ENCODE measurements at places on chromosomes 2 and 18.

DNA sequence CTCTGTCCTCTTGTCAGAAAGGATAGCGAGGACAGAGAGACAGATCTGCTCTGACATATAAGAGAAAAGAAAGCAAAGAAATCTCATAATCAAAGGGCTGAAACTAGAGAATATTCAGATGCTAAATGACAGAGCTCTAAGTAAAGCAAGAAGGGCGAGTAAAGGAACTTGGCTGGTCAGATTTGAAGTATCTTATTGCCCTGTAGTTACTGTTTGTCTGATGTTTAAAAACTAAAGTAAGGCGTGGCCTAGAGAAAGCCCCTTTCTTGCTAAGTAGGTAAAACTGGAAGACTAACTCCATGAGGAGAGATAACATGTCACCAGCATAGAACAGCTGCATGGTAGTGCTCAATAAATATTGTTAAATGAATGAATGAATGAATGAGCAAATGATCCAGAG is 70.0 kb downstream of the CRACDL start:
- no peak for DNase-seq

- no peak for DNase-seq
Measured at GRCh38 chr2:231745303-231746038, 35.6 kb downstream of the PDE6D start.

DNA sequence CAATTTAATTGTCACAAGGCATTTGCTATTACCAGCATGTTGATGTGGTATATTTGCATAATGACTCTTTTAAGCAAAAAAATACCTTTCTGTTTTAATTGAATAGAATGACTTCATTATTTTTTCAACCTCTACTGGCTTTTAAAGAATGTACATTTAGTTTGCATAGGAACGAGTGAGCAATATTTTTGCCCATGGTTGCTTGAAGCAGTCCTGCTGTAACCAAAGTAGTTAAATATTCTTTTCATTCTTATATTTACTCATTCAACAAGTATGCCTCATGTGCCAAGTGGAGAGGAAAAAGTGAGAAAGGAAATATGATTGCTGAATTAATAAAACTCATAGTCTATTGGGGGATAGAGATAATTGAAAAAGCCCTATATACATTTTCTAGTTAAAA is 184.7 kb downstream of the DSEL start:
- DNase-seq, result no peak

DNA sequence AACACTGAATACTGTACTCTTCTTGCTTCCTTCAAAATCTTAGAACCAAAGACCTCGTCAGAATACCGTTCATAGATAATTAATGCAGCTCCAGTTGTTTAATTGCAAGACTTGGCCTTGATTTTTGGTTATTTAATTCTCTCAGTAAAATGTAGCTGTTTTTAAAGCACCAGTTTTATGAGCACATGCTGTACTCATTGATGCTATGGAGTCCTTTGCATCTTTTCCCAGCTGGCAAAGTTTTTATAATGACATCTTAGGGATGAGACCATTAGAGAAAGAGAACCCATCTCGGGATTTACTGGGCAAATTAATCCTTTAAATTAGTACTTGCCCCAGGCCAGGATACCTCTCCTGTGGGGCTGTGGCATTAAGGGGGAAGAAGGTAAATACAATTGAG is 199.3 kb downstream of the MEMO1 start:
- DNase-seq, result no peak

DNA sequence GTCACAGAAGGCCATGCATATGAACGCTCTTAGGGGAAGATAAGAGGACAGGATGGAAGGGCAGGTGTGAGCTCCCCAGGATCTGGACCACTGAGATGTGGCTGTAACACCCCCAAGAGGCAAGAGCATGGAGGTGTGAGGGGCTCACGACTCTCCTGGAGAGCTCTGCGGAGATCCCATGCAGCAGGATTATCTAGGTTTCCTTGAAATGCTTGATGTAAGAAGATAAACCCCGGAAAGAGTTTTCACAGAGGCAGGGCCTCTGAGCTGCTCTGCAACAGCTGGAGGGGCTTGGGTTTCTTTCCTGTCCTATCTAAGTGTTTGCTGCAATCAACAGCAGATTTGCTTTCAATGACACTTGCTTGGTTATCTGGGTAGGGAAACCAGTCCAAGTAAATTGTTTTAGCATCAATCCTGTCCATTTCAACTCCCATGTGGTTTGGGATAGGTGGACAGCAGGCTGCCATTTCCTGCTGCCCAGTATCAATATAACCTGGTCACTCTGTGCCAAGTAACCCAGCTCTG is 138.9 kb downstream of the SMAD2 start:
- DNase-seq, result no peak

GRCh38 chr2:76160670-76161069 is 450.0 kb upstream of the GCFC2 start:
- DNase-seq, result no peak

GRCh38 chr2:95025406-95026319 is at the start of gene MAL:
TSS of gene MAL (plus strand) at chr2:95025708. CDS start at chr2:95025793, 85 bp downstream.
- DNase-seq, result peak; percentile 46

- DNase-seq, result no peak
Measured at GRCh38 chr2:62144689-62145477, 51.0 kb upstream of the B3GNT2 start.

DNA sequence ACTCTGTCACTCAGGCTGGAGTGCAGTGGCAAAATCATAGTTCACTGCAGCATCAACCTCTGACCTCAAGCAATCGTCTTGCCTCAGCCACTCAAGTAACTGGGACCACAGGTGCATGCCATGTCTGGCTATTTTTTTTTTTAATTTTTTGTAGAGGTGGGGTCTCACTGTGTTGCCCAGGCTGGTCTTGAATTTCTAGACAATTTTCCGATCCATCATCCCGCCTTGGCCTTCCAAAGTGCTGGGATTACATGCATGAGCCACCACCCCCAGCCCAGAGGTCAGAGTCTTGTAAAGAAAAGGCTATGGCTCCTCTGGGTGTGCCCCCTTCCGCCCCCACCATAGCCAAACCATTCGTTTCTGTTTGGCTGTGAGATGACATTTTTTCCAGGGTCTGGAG is 13.1 kb upstream of the TMBIM1 start:
- DNase-seq, result no peak

DNA sequence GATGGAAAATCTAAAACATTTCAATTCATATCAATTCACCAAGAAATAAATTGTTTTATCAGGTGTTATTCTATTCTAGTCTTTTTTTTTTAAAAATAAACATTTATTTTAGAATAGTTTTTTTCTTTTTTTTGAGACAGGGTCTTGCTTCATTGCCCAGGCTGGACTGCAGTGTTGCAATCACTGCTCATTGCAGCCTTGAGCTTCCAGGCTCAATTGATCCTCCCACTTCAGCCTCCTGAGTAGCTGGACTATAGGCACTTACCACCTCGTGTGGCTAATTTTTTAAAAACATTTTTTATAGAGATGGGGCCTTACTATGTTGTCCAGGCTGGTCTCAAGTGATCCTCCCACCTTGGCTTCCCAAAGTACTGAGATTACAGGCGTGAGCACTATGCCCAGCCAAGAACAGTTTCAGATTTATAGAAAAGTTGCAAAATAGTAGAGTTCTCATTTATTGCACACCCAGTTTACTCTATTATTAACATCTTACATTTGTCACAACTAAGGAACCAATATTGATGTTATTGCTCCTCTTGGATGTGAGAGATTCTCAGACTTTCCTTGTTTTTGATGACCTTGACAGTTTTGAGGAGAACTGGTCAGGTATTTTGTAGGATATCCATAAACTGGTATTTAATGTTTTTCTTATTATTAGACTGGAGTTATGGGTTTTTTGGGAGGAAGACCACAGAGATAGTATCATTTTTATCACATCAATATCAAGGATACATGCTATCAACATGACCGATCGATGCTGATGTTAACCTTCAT is 29.9 kb downstream of the PDE6D start:
- no peak for DNase-seq

DNA sequence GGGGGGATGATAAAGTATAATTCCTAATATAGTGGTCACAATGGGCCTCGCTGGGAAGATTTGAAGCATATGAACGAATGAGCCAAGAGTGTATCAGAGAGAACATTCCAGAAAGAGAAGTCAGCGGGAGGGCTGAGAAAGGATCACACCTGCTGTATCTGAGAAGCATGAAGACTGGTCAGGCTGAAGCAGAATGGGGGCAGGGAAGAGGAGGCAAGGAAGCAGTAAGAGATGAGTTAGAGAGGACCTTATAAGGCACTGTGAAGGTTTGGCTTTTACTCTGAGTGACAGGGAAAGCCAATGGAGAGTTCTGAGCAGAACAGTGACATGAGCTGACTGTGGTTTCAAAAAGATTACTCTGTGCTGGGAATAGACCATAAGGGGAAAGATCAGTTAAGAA is 73.5 kb downstream of the CHN1 start:
- DNase-seq, result no peak

GRCh38 chr2:86147793-86148192 is 41.8 kb downstream of the PTCD3 start:
- no peak for DNase-seq

DNA sequence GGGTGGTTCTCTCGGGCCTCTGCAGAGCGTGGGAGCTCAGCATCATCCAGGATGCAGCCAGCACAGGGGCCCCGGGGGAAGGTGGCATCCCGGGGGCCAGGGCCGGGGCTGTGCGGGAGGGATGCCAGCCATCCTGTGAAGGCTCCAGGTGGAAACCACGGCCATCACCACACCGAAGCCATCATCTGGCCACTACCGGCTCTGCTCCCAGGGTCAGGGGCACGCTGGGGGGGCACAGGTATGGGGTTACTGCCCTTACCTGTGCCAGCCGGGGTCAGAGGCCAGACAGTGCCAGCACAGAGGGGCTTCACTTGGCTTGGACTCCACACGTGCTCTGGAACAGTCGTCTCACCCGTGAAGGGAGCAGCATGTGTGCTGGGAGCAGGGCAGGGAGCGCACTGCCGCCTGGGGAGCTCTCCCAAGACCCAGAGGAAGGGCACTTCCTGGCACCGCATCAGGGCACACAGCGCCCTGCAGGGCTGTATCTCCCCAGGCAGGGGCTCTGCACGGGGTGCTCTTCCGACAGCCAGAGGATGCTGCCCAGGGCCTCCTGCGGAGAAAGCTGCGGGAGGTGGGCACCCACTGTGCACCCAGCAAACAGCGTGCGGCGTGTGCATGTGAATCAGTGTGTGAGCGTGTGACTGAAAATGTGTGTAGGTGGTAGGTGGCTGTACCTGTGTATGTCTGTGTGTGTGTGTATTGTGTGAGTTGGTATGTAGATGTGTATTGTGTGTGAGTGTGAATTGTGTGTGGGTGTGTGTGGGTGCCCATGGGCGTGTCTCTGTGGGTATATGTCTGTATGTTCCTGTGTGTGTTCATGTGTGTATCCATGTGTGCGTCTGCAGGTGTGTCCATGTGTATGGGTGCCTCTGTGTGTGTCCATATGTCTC is 75.0 kb downstream of the PTGR3 start:
- DNase-seq, result no peak

- no peak for DNase-seq
Measured at GRCh38 chr2:219662566-219662965, 35.1 kb downstream of the SLC4A3 start.

DNA sequence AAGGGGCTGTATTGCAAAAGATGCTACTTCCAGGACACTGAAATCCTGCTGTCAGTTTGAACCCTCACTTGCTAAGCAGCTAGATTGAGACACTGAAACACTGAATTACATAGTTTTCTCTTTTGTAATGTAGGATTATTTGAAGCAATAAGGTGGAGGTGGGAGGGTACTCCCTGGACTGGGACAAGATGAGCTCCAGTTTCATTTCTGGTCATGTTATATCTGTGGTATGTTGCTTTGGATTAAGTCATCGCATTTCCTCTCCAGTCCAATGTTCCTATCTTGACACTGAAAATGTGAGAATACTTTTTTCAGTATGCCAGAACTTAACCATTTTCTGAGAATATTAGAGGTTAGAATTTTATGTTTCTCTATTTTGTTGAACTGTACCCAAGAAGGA is 426.2 kb upstream of the MEX3C start:
- no peak for DNase-seq

DNA sequence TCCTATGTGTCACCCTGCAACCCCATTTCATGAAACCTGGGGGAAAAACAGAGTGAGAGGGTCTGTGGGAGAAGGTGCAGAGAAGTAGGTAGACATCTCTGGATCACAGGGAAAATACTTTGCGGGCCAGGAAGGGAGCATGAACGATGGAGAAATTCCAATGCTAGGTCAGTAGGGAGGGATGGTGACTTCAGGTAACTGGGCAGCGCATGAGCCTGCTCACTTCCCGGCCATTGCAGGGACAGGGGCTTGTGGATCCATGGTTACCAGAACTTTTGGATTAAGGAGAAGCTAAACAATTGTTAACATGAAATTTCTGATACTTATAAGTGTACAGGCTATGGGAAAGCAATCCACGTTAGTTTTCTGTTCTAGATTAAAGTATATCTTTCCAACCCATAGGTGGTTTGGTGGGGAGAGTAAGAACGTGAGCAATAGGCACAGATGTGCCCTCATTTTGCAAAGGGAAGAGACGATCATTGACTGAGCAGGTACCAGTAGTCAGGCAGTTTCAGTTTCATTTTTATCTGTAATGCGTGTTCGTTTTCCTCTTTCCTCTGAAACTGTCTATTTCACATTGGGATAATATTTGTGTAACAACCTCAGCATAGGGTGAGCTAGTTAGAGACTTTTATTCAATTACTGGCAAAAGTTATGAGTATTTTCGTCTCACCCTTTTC is 65.0 kb downstream of the NYAP2 start:
- DNase-seq, result no peak

DNA sequence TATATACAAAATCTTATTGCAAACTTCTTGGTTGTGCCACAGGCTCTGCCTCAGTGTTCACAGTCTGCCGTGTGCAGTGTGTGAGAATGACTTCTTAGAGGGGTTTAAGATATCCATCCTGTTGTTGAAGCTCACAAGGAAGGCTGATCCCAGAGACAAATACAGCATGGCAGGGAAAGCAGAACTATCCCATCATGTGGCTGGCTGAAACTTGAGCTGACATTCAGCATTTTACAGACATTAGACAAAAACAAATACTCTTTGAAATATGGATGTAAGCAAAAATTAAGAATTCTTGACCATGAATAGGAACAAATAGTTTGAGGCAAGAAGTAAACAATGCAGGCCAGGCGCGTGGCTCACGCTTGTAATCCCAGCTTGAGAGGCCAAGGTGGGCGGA is 12.9 kb upstream of the PUM2 start:
- DNase-seq, result no peak

GRCh38 chr2:233413559-233414272 is 59.4 kb downstream of the DGKD start:
- peak; percentile 35 for DNase-seq

DNA sequence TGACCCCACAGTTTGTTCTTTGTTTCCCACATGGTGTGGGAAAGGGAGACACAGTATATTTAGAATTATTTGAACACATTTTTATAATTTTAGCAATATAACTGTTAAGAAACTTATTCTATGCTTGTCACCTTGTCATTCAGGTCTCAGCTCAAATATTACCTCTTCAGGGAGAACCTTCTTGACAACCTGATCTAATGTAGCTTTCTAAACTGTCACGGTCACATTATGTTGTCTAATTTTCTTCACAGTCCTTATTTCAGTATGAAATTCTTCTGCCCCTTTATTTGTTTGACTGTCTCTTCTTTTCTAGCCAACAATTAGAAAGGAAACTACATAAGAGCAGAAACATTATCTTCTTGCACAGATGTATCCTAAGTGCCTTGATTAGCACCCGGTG is 304.3 kb upstream of the PARD3B start:
- DNase-seq, result no peak

GRCh38 chr2:11375025-11375688 is 30.7 kb upstream of the ROCK2 start:
- DNase-seq, result no peak

- no peak for DNase-seq
Measured at GRCh38 chr2:1278861-1279260, 134.4 kb upstream of the TPO start.

- DNase-seq, result no peak
Measured at GRCh38 chr18:34965108-34965507, 76.1 kb upstream of the MAPRE2 start.

Measured in effector CD4-positive, alpha-beta T cell (primary cell).